Eye (tissue), 1 donor: ENCODE measurements at places on chromosomes 13 and 19.
A peak's percentile ranks its signal among the peaks of the same experiment; 100 is the strongest.

DNA sequence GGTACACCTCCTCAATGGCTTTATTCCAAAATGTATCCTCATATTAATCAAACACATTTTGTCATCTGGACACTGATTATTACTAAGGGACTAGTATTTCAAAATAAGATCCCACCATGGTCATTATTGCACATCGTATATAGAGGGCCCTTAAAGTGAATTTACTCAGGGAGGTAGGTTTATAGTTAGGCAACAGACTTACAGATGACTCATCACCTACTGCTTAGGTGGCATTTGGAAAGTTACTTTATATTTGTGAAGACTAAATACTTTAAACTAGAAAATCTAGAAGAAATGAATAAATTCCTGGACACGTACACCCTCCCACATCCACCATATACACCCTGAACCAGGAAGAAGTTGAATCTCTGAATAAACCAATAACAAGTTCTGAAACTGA, 353.0 kb downstream of the KCTD12 start:
- DNase-seq = no peak

DNA sequence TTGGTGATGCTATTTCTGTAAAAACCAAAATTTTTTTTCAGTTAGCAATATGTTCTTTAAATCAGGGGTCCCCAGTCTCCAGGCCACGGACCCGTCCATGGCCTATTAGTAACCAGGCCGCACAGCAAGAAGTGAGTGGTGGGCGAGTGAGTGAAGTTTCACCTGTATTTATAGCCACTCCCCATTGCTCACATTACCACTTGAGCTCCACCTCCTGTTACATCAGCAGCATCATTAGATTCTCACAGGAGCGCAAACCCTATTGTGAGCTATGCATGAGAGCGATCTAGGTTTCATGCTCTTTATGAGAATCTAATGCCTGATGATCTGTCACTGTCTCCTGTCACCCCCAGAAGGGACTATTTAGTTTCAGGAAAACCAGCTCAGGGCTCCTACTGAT, 58.9 kb upstream of the SLC7A1 start:
- DNase-seq = no peak

- no peak for DNase-seq
These were observed 6.0 kb downstream of the PROZ start for GRCh38 chr13:113164492-113164891.

DNA sequence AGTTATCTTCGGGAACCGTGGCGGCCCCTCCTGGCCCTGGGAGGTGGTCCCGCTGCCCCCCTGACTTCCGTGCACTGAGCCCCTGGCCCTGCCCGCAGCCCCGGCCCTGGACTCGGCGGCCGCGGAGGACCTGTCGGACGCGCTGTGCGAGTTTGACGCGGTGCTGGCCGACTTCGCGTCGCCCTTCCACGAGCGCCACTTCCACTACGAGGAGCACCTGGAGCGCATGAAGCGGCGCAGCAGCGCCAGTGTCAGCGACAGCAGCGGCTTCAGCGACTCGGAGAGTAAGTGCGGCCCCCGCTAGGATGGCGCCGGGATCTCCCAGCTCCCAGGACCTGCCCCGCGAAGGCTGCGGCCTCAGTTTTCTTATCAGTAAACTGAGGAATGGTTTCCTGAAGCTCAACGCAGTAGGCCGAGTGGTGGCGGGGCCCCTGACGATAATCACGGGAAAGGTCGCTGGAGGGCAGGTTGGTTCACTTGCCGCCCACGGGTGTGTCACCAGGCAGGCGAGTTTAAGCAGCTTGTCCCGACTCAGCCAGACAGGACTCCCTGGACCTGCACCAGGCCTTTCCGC, 924 bp downstream of the RGCC start:
- DNase-seq = peak; percentile 69

DNA sequence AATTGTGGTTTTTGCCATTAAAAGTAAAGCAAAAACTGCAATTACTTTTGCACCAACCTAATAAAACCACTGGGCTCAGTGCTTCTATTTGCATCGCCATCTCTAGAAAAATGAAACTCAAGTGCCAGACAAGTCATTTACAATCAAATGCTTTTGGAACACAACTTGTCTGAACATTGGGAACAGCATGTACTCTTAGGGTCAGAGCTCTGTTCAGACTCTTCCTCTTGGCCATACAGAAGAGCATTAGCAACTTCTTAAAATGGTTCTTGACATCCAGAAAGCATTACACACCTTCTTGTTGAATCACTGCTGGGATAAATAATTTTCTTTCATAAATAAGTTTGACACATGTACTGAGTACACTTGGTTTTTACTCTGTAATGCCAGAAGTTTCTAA, 272.5 kb downstream of the DCLK1 start:
- no peak for DNase-seq

DNA sequence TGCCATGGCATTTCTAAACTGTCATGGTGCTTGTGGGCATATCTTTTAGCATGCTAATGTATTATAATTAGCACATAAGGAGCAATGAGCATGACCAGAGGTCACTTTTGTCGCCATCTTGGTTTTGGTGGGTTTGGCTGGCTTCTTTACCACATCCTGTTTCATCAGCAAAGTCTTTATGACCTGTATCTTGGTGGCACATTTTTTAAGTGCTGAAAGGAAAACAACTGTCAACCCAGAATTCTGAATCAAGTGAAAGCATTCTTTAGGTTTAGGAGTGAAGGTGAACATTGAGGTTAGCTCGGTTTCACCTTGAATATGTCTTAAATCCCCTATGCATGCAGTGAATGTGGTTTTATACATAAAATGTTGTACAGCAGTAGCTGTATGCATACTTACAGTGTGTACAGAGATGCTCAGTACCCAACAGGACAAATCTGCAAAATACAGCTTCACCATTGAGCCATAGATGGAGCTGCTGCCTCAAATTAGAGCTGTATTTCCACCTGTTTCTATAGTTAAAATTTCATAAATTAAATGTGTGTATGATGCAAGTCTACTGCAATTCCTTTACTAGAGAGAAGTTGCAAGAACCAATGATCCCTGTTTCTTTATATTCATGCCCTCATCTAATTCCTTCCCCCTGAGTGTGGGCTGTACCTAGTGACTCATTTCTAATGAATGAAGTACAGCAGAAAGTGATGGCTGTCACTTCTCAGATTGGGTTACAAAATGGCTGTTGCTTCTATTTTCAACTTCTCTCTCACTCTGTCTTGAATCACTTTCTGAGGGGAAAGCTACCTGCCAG, 25.2 kb upstream of the IGSF23 start:
- DNase-seq = no peak

GRCh38 chr13:29502391-29503008, 93.0 kb downstream of the SLC7A1 start:
- DNase-seq = no peak

DNA sequence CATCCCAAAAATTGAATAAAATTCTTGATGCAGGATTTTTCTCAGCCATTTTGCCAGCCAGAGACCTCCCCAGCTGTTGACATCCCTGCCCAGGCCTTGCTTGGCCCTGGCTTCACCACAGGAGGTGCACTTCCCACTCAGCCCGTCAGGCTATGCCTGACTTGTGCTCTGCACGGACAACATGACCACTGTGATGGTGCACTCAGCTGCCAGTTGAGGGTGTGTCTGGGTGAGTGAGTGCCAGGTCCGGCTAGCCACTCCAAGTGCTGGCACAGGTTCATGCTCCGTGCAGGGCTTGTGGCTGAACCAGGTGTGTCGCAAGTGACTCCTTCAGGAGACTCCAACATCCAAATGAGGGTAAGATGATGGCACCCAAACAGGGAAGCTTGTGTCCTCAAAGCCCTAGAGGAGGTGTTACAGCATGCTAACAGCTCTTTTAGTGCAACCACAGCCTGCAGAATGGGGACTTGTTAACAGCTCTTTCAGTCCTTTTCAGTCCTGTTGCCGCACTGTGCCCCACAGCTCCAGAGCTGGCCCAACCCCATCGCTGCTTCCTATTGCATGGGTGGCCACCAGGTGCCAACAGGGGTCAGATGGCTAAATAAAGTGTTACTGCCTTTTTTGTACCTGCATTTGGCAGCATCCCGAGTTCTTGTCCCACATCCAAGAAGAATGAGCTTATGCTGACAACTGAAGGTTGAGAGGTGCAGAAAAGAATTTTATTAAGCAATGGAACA, 380.7 kb downstream of the SLITRK5 start:
- no peak for DNase-seq

DNA sequence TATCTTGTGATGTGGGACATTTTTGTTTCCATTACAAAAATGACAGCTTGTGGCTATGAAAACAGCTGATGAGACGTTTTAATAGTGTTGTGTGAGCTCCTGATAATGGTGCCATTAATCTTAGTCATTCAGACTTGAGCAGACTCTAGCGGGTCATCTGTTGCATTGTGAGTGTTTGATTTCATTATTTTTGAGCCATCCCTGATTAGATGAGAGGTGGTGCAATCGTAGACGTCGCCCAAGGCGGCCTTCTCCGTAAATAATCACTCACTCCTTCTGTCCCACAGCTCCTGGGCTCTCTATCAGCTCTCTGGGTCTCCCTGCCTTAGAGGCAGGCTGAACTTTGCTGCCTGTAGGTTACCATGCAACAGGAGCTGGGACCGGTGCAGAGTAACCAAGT, 528.0 kb upstream of the SGCG start:
- DNase-seq = no peak

DNA sequence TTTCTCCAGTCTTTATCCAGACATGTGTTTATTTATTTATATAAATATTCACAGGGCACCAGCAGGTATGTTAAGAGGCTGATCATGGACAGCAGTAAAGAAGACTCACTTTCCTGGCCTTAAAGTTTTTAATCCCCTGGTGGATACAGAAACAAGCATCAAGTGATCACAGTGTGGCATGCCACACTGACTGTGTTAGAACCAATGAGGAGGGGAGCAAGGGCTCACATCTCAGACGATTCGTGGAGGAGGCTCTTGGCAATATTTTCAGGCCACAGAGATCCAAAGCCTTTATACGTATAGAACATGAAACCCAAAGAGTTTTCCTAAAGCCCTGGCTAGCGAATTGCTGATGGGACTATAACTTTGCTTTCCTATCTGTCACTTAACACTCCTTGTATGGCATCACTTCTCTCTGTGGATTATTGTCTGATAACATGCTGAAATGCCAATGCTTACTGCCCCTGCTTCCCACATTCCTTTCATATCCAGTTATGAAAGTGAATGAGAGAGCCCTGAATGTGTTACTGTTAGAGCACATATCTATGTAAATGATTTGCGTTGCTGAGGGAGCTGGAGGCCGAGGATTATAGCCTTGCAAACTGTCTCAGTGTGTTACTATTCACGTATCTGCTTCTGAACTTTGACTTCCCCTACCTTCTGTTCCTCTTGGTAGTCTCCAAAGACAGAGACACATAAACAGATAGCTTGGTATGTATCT, 37.6 kb downstream of the POLR1D start:
- no peak for DNase-seq

- DNase-seq = no peak
These were observed 14.7 kb downstream of the ADGRE2 start for GRCh38 chr19:14763497-14764145.

DNA sequence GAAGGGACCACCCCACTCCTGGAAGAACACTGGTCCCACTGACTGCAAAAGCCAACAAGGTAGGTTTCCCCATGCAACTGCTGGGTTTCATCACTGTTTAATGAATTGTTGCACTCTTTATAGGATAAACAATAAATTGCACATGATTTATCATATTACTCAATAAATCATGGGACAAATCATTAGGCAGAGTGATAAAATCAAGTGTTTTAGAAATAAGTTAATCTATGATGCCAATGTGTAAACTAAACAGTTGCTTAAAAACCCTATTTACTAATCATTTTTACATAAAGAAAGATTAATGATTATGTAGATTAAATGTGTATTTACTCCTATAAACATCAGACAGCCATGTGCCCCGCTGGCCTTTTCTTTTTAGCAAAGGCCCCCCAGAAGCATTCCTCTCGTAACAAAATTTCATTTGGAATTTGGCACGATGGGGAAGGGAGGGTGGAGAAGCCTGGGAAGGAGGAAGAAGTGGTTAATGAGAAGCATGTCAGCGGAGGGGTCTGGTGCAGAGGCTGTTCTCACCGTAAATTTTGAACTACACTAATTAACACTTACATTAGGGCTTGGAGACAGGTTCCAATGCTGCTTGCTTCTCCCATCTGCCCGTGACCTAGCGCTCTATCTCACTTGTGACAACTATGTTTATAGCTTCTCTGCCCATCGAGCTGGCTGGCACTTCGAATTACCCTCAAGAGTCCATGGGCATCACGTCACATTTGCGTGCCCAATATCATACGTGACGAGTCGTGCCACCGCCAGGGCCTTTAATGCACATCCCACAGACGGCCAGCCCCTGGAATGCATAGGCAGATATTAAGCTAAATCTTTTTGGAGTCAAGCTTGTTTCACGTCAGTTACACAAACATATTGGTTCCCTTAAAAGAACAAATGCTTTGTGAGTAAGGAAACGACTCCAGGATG, 357.7 kb upstream of the TSHZ3 start:
- no peak for DNase-seq

DNA sequence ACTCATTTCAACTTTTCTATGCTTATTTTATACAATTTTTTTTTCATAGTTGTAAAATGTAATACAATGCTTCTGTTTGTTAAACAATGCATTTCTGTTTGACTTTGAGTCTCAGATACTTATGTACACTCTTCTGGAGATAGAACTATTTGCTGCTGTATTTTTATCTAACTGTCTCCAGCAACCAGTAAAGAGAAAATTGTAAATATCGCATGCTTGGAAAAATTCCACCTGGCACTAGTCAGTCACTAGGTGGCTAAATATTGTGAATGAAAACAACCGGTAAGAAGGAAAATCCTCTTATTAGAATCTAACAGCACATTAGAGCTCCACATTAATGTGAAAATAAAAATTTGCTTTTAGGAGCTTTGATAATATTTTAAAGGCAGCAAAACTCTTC, 876.5 kb downstream of the PCDH9 start:
- no peak for DNase-seq

DNA sequence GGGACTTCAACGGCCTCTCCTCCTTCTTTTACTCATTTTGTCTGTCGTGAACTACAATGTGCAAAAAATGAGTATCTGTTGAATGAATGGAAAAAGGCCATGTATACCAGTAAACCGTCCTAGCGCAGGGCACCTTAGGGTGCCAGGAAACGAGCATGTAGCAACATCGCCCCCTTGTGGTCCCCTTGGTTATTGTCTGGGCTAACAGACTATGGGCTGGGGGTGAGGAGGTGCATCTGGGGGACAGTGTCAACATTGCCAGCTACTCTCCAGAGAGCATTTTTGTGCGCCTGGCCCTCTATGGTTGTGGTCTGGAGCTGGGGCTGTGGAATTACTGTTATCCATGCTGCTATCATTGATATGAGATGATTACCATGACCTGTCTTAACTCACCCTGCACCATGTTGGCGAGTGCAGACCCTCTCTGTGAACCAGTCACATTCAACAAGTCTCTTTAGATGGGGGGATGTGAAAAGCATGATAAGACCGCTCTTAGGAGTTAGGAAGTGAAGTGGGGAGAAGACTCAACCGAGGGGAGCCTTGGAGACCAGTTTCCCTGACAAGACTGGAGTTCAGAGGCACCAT, 22.8 kb upstream of the SIGLEC11 start:
- DNase-seq = peak; percentile 70

- DNase-seq = peak; percentile 6
These were observed 66.6 kb downstream of the SPRYD7 start for GRCh38 chr13:49869519-49869918.

DNA sequence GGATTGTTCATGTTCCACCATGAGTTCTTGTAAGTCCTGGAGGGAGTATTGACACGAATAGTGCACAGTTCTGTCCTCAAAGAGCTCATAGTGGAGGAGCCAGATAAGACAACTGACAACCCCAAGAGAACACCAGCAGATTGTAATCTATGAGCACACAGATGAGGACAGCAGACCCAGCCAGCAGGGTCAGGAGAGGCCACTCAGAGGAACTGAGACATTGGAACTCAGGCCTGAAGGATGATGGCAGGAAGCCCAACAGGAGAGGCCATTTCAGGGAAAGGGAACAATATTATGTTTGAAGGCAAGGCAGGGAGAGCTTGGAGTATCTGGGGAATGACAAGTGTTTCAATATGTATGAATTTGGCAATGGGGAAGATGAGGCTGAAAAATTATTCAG, 63.7 kb upstream of the IPO5 start:
- peak; percentile 19 for DNase-seq
